ENCODE measurements at places on chromosomes 2 and 18.

DNA sequence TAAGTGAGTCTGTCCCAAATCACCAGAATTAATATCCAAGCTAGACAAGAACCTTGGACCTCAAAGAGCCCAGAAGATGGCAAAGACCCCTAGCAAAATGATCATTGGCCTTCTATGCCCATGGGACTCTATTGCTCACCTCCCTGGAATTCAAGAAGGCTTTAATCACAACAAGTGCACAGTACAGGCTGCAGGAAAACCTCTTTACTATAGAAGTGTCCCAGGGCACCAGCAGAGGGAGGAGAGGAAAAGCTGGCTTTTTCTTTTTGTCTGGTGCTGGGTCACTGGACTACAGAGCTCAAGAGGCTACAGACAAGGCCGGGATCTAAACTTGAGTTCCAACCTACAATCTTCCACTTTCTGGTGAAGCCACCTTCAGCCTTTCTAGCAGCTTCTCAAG, 88.3 kb upstream of the PPP1CB start:
- no peak for DNase-seq

GRCh38 chr2:189161894-189162293, 17.7 kb downstream of the COL5A2 start:
- DNase-seq: no peak

GRCh38 chr2:61677942-61678341, 139.8 kb upstream of the XPO1 start:
- DNase-seq: no peak

- DNase-seq: no peak
These were observed 1.9 kb upstream of the CFAP53 start for GRCh38 chr18:50268022-50268747.

- DNase-seq: no peak
These were observed 158.3 kb downstream of the WDSUB1 start for GRCh38 chr2:159128191-159128590.

- no peak for DNase-seq
These were observed 151.3 kb upstream of the SLC39A10 start for GRCh38 chr2:195505701-195506100.

GRCh38 chr2:239934571-239935171, 90.5 kb downstream of the NDUFA10 start:
- DNase-seq: peak; percentile 12

DNA sequence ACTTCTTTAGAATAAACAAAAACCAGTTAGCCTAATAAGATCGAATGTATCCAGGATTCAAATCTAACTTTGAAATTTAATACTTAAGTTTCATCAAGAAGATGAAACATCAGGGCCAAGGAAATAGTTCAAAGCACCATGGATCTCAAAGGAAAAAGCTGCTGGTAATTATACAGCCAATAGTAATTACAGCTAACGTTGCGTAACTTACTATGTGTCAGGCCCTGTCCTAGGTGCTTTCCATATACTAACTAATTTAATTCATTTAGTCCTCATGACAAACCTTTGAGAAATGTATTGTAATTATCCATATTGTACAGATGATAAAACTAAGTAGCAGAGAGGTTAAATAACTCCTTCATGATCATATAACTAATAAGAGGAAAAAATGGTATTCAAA, 598.6 kb downstream of the NYAP2 start:
- DNase-seq: no peak

DNA sequence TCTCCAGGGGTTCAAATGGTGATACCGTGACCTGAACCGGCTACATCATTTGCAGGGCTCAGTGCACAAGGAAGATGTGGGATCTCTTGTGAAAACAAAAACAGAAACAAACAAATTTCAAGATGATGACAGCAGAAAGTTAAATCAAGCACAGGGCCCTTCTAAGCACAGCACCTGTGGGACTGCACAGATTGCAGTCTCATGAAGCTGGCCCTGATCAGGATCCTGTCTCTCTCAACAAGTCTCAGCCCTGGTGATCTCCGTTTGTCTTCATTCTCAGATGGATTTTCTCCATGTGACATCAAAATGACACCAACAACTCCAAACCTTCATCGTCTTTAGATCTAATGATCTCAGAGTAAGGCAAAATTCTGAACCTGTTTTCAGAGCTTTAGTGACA, 39.7 kb downstream of the LTBP1 start:
- no peak for DNase-seq

- peak; percentile 32 for DNase-seq
These were observed 3.1 kb upstream of the GMPPA start for GRCh38 chr2:219495531-219496122.

DNA sequence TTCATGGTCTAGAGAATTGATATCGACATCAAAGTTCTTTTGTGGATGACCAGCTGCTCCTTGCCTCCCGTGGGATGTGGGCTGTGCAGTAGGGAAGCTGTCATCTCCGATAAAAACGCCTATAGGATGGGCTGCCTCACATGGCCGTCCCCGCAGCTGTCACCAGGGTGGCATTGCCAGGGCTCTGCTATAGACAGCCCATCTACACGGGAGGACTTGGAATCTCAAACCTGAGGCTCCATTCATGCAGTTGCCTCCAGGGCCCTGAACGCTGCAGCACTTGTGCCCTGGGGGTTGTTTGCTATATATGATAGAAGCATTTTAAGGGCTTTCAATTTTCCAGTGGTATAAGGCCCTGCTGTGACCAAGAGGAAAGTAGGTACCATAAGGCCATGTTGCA, 183.1 kb downstream of the MYCN start:
- no peak for DNase-seq

DNA sequence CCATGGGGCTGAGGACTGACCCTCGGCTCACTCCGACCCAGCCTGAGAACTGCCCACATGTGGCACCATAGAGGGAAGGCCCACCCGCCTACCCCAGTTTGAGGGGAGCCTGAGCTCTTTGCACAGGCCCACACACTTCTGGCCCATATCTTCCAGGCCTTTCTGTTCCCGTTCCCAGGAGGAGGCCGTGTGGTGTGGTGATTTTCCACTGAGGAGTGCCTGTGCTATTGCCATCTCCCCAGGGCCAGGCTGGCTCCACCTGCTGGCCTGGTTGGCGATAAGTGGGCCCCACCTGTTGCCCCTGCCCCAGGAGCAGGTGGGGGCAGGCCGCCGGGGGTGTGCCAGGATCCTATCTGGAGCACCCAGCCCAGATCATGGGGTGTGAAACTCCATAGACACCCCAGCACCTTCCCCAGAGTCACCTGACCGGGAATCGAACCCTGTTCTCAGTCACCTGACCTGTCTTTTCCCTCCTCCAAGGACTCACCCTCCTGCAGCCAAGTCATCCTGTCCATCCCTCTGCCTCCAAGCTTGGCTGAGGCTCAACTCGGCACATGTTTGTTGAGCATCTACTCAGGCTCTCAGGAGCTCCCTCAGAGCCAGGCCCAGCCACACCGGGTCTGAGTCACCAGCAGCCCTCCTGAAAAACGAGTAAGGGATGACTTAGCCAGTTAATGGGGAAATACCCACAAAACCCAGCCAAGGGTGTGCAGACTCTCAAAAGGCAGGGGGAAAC, 120.1 kb downstream of the CYP26B1 start:
- no peak for DNase-seq

DNA sequence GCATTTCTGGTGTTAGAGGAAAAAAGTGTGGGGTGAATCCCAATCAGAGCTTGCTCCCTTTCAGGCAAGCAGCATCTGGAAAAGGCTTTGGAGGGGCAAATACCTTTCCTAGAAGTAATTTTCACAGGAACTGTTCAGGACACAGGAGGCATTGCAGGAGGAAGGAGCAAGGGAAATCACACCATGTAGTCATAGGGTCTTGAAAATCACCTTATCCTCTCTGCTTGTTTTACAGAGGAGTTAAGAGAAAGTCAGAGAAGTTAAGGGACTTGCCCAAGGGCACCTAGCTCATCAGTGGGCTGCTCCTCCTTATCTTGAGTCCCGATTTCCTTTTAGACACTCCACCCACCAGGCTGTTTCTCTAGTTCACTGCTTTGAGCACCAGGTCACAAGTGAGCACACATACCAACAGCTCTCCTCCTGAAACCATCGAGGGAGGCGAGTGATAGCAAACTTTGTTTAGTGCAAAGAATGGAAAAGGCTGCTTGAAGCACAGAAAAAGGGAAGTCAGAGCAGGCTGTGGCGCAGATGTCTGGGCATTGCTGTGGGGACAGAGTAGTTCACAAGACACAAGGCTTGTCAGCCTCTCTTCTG, 89.2 kb upstream of the CXCR4 start:
- DNase-seq: no peak

GRCh38 chr2:237567276-237568029, 1.1 kb downstream of the PRLH start:
- no peak for DNase-seq

DNA sequence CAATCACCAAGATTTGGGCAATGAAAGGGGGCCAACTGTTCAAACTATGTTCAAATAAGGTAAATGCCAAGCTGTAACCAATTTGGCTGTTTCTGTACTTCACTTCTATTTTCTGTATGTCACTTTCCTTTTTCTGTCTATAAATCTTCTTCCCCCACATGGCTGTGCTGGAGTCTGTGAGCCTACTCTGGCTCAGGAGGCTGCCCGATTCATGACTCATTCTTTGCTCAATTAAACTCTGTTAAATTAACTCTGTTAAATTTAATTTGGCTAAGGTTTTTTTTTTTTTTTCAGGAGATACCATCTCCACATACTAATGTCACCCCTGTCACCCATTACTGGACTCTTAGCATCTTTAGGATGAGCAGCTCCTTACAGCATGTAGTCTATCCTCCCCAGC, 178.8 kb upstream of the TWIST2 start:
- DNase-seq: no peak

DNA sequence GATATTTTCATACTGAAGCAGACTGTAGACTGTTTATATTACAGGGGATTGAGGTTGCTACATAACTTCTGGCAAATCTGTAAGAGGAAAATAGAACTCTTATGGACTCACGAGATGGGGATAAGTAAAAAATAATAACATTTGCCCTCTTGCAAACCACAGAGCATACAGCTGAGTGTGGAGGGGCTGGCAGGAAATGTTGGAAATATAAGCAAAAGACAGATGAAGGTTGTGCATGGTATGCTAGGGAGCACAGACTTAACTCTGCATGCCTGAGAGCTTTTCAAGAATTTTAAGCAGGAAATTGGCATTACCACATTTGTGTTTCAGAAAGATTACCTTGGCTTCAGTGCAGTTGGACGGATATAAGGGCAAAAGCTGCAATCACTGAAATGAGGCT, 411.1 kb downstream of the RAD51AP2 start:
- DNase-seq: no peak

- no peak for DNase-seq
These were observed 68.3 kb downstream of the SGPP2 start for GRCh38 chr2:222492683-222493082.

DNA sequence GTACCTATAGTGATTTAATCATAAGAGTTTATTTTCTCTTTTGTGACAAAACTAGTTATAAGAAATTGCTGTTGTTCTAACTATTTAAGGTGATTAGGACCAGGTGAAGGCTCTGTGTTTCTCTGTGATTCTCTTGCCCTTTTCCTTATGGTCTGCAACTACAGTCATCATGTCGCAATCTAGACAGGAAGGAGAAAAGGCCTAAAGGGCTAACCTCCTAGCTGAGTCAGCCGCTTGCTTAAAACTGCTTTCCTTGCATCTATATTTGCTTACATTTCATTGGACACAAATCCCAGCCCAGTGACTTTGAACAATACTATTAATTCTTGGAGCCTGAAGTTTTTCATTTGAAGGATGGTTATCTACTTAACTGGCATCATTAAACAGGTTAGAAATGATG, 93.1 kb downstream of the PIK3C3 start:
- no peak for DNase-seq

GRCh38 chr2:3712424-3712823, 9.0 kb downstream of the DCDC2C start:
- DNase-seq: no peak

DNA sequence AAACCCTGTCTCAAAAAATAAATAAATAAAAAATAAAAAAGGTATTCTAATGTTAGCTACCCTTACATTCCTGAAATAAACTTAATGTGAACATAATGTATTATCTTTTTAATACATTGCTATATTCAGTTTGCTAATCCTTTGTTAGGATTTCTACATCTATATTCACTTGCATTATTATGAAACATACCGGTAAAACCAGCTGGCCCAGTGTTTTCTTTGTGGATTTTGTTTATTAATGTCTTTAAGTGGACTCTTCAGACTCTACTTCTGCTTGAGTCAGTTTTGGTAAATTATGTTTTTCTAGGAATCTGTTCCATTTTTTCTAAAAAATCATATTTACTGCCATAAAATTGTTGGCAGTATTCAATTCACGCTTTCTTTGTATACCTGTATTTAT, 34.5 kb downstream of the PTPN2 start:
- no peak for DNase-seq

GRCh38 chr2:38194751-38195150, 118.8 kb upstream of the CYP1B1 start:
- DNase-seq: no peak

DNA sequence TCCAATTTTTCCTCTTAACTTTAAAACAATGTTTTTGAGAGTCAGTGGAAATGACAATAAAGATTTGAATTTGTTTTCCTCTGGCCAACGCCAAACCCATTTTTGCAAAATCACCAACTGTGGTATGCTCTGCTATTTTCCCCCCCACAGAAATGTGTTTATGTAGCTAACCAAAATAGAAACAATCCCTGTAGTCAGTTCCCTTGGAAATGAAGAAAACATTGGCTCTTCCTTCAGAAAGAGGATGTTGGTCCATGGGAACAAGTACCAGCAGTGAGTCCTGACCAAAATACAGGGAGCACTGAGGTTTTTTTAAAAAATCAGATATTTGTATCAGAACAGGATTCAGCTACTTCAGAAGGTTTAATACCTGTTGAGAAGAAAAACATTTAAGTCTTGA, 65.3 kb downstream of the SLC40A1 start:
- no peak for DNase-seq

GRCh38 chr2:30706534-30707303, 100.5 kb downstream of the CAPN13 start:
- DNase-seq: peak; percentile 44

DNA sequence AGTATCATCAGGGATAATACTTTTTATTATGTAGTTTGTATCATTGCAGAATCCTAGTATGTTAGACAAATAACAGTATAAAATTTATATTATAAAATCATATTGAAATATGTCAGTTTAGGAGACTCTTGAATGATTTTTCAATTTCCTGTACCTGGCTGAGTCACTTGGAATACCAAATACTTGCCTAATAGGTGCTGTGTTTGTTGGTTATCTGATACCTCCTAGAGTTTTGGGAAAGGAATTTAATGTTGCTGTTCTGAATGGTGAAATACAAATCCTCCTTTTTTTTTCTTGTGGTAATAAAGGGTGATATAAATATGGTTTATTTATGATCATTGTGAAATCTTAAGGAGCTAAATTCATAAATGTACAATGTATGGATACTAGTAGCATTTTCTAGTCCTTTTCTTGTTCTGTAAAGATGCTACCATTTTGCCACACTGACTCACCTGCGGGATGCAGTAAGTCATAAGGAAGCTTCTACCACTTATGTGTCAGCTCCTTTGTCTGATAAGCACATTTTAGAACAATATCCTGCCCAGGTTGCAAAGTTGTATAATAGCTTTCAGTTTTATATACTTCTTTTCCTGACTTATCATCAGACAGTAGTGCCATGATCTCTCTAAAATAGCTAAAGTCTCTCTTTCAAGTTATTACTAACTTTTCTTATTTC, 465.5 kb downstream of the XIRP2 start:
- DNase-seq: no peak

- DNase-seq: no peak
These were observed 135.9 kb downstream of the PRPF40A start for GRCh38 chr2:152581360-152581759.

Data from NCI-H1092 (cell line).